ENCODE measurements at places on chromosomes 12 and 14. TPM values are rescaled to one million over a fixed set of nuclear protein-coding genes. Genes with fewer than 3 reads are reported as not detected.

AICDA gene
- polyA plus RNA-seq, result 0.27 TPM

DNA sequence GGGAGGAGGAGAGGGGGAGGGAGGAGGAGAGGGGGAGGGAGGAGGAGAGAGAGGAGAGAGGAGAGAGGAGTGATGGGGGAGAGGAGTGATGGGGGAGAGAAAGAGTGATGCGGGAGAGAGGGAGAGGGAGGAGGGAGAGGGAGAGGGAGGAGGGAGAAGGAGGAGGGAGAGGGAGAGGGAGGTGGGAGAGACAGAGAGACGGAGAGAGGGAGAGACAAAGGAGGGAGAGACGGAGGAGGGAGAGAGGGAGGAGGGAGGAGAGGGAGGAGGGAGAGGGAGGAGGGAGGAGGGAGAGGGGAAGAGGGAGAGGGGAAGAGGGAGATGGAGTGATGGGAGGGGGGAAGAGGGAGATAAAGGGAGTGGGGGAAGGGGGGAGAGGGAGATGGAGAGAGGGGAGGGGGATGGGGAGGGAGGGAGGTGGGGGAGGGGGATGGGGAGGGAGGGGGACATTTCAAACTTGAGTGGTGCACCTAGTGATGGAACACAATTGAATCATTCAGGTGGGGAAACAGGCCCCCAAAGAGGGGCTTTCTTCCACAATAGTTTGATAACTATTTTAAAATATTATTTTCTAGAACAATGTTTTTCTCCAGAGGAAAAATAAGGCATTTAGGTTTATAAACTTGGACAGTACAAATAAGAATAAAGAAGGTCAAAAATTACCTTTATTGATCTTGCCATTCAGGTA, 46.8 kb upstream of the RBM19 start:
- DNase-seq, result no peak

GRCh38 chr14:104478656-104479055, 100.9 kb upstream of the C14orf180 start:
- DNase-seq, result no peak

DNA sequence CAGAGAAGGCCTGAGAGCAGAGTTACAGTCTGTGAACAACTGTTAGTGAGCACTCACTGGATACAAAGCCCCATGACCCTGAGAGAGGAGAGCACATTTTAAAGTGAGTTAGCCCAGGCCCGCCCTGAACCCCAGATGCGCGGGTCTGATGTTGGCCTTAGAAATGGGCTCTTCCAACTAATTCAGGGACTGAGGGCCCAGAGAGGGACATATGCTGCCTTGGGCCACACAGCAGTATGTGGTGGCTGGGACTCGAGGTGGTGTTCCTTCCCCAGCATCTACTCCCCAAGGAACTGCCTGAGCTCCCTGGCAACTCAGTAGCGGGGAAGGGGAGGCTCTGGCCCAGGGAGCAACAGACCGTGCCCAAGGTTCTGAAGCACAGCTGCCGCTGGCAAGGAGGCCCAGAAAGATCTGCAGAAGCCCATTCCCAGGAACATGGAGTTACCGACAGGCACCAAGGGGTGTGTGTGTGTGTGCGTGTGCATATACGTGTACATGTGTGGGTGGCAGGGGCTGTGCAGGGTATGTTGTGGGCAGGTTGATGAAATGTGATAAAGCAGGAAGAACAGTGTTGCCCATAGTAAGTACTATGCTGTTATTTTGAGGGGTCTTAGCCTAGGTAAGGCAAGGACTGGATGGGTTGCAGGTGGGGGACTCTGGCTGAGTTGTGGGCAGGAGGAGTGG, 40.5 kb downstream of the KRT80 start:
- DNase-seq, result no peak

DNA sequence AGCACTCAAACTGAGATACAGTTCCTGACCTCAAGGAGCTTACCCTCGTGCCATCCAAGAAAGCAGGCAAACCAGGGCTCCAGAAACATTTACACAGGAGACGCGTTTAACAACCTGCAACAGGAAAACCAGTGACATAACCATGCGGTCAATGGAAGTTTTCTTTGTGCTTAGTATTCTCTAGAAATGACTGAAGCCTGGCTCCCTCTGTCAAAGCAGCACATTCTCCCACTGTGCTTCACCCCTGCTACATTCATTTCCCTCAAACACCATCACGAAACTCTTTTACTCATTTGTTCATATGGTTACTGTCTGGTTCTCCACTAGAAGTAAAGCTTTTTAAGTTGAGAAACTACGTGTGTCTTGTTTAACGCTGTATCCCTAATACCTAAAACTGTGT, 161.3 kb upstream of the CCND2 start:
- no peak for DNase-seq

SLC8A3 gene
- polyA plus RNA-seq, result 0.55 TPM

CPNE6 gene
- not detected for polyA plus RNA-seq

GRCh38 chr12:48956279-48957140, 777 bp downstream of the ARF3 start:
- DNase-seq, result peak; percentile 87

- no peak for DNase-seq
Observed at GRCh38 chr12:107632246-107632645, 53.4 kb upstream of the PWP1 start.

- no peak for DNase-seq
Observed at GRCh38 chr12:79725987-79726386, 35.2 kb upstream of the PAWR start.

DNA sequence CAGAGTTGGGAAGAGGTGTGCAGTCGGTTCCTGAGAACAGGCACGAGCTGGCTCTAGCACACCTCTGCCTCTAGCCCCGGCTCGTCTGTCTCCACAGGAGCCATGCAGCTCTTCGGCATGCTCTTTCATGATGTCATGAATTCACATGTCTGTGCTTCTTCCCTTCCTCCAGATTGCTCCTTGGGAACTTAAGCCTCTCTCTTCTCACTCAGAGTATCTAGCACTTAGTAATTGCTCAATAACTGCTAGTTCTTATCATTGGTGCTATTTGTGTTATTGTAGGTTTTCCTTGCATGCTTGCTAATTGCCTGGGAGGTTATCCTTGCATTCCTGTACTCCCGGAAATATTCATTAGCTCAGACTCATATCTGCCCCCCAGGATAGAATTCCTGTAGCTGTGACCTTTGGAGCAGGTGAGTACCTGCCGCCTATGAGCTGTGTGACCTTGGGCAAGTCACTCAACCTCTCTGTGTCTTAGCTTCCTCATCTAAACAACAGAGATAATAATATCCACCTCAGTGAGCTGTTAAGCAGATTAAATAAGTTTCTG, 19.5 kb downstream of the FAM181A start:
- no peak for DNase-seq

TAS2R20 gene
- polyA plus RNA-seq, result 1.6 TPM

GRCh38 chr14:100633406-100633805, 46.2 kb upstream of the BEGAIN start:
- no peak for DNase-seq

GRCh38 chr14:91346838-91347173, 70.8 kb downstream of the CCDC88C start:
- DNase-seq, result no peak

DNA sequence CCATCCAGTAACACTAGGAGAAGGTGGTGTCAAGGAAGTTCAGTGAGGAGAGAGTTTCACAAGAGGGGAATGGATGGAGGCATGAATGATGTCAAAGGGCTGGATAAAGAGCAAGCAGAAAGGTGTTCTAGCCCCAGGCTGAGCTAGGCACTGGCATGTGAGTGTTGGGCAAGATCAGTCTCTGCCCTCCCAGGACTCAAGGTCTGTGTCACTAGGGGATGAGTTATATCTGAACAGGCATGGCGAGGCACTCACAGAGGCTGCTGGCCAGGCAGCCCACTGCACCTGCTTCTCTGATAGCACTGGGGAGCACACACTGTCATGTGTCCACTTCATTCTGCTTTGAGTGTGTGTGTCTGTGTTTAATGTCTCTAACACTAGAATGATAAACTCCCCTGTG, 903.8 kb downstream of the BCL11B start:
- no peak for DNase-seq

LARP4 gene
- polyA plus RNA-seq, result 47.0 TPM

DNA sequence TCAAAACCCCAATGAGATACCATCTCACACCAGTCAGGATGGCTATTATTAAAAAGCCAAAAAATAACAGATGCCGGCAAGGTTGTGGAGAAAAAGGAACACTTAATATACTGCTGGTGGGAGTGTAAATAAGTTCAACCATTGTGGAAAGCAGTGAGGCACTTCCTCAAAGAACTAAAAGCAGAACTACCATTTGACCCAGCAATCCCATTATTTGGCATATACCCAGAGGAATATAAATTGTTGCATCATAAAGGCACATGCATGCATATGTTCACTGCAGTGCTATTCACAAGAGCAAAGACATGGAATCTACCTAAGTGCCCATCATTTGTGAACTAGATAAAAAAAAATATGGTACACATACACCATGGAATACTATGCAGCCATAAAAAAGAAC, 59.9 kb downstream of the MGST1 start:
- DNase-seq, result no peak

DNA sequence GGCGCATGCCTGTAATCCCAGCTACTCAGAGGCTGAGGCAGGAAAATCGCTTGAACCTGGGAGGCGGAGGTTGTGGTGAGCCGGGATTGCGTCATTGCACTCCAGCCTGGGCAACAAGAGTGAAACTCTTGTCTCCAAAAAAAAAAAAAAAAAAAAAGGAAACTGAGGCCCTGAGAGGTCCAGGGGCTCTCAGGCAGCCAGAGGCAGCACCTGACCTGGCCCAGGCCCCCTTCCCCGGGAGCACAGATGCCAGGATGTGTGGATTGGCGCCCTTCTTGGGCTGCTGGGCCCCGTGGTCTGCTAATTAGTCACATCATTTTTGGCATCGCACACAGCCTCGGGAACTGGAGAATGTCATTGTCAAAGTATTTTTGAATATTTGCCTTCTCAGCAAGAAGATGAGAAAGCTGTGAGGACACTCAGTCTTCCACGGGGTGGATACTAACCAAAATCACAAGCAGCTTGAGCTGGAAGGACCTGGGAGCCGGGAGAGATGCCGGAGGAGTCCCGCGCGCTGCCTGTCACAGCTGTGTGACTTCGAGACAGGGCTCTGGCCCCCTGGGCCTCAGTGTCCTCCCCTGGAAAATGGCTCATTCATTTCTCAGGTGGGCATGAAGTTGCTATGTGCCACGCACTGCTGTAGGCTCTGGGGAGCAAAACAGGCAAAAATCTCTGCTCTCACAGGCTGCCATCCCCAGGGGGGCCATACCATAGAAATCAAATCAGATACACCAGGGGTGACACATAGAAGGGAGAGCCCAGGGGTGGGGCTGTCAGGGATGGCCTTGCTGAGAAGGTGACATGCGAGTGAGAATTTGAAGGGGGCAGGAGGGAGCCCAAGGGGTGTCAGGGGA, 12.5 kb upstream of the RCOR1 start:
- no peak for DNase-seq

DNA sequence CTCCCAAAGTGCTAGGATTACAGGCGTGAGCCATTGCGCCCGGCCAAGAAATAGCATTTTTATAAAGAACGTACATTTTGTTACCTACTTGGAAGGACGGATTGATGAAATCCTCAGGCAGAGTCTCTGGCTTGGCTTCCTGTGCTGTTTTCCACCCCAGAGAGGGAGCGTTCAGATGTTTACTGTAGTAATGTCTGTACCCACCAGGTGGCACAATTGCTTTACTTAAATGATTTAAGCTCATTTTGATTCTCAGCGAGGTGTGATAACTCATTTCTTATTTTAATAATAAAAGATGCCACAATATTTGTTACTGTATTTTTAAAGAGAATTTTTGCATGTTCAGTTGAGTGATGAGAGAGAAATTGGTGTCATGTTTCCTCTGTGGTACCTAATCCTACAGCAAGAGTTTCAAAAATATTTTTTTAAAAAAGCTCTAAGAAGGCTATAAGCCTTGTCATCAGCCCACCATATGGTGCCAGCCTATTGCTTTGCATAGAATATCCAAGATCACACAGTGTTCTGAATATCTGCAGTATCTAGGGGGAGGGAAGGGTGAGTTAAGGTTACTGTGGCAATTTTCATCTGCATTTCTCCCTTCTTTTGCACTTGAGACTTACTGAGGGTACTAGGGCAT, 82.6 kb upstream of the TRAF3 start:
- peak; percentile 39 for DNase-seq

DNA sequence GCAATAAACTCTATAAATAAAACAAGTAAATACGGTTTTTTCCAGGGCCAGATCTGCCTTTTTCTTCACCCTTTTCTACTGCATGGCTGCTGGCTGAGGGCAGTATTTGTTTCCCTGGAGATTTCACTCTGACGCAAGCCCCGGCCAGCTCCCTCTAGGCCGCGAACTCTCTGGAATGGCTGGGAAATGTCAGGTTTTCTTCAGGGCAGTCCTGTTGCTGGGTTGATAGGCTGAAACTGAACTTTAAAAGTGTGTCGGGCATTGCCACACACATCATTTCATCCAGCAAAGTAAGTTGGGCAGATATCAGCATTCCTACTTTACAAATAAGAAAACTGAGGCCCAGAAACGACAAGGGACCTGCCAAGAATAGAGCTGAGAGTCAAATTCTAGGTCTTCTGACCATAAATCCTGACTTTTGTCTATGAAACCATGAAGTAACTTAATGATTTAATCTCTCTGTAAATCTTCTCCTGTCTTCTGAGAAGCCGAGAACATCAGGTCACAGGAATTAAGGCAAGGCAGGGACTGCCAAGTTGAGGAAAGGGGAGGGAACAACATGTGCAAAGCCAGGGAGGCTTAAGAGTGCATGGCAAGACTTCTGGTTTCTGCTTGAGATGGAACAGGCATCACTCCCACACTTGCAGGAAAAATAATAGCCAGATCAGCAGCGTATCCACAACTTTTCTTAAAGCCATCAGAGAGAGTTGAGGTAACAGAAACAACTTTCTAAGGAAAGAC, 205.0 kb upstream of the CCDC196 start:
- no peak for DNase-seq

SRRM4 gene
- polyA plus RNA-seq, result 0.05 TPM

TMEM179 gene
- polyA plus RNA-seq, result 1.7 TPM

GRCh38 chr14:101737414-101738339, 23.8 kb upstream of the PPP2R5C start:
- DNase-seq, result no peak
